ENCODE measurements at places on chromosomes 7 and 10.

- DNase-seq: no peak
Measured at GRCh38 chr7:19519443-19520021, 189.3 kb downstream of the POLR1F start.

GRCh38 chr10:61076572-61077114 is 132.7 kb upstream of the RHOBTB1 start:
- no peak for DNase-seq

DNA sequence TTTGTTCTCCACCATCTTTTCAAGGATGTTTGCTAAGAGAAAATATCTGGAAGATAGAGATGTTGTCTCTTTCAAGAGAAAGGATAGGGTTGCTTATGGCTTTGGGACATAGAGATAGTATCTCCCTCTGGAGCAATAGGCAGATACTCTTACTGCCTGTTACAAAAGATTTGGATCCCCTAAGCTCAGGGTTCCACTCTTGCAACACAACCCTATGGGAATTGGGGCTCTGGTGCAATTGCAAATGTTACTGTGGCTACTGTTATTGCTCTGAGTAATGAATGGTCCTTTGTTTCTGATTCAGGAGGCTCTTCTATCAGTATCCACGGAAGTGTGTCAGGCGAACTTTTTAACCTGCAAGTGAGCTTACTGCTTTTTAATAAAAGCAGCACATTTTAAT is 88.8 kb downstream of the GPR85 start:
- no peak for DNase-seq

DNA sequence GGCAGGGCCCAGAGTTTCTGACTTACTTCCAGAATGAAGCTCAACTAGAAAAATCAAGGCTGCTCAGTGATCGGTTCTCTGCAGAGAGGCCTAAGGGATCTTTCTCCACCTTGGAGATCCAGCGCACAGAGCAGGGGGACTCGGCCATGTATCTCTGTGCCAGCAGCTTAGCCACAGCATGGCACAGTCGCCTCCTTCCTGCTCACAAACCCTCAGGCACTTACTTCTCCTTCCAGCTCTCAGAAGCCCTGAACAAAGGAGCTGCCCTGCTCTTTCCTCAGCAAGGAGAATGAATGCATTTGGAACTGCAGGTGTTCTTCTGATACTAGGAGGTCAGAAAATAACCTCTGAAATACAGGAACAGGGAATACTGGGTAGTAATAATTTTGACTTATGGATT is 219.7 kb upstream of the PRSS1 start:
- no peak for DNase-seq

DNA sequence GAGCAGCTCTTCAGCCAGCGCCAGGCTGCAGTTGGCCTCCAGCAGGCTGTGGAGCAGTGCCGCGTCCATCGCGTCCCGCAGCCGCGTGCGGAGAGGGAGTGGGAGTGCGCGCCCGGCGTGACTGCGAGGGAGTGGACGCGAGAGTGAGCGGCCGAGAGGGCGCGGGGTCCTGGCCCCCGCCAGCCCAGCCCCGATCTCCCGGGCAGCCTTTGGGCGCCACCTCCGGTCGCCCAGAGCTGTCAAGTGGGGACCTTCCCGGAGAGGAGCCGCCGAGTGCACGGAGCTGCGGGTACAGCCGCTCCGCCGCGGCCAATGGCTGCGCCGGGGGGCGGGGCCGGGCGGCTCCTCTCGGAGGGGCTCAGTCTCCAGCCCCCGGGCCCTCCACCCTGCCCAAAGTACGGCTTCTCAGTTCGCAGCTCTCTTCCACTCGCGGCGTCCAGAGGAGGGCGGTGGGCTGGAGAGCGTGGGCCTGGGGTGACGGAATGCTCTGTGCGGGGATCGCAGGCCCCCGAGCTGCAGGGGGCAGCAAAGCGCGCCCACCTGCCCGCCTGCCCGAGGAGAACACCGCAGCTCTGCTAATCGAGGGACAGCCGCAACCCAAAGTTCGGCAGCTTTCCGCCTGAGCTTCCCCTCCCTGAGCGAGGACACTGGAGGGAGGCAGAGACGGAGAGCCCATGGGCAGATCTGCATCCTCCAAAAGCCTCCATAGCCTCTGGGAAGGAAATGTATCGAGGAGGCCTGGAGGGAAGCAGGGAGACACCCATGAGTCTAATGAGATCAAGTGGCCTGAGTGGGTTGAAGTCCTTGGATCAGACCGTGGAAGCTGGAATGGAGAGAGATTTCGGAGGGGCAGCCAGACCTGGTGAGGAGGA is at the start of gene CRHR2:
Gene CRHR2 (minus strand): TSS at position 245 of the 872 bp plus-strand sequence. CDS start 176 bp downstream, at position 69.
- peak; percentile 37 for DNase-seq

DNA sequence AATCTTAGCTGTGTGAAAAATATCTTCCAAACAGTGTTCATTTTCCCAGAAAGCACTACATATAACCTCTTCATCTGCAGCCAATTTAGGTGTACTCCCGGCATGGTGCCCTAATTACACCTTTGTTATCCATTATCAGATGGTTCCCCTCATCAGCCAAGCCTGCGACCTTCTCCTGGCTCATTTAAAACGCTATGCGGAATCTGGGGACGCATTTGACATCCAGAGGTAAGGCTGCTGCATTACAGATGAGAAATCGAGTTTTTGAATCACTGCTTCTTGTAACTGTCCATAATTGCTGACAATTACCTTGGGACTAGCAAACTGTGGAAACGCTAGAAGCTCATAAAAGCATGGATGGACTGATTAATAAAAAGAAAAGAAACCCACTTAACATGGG is 109.5 kb downstream of the PARP12 start:
- no peak for DNase-seq

DNA sequence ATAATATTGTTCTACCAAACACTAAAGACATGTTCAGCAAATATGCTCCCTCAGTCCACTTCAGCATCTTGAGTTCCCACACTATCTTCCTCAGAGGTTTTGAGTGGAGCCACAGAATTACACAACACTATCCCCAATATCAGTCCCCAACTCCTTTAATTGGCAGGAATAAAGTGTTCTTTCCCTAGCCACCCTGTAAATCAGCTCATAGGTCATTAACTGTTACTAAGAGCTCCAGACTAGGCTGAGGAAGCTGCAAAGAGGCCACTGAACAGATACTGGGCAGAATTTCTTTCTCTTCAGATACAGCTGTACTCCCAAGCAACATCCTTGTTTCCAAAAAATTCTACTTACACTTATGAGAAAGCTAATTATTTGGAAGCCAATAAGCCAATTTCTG is 11.6 kb upstream of the KAT6B start:
- no peak for DNase-seq

DNA sequence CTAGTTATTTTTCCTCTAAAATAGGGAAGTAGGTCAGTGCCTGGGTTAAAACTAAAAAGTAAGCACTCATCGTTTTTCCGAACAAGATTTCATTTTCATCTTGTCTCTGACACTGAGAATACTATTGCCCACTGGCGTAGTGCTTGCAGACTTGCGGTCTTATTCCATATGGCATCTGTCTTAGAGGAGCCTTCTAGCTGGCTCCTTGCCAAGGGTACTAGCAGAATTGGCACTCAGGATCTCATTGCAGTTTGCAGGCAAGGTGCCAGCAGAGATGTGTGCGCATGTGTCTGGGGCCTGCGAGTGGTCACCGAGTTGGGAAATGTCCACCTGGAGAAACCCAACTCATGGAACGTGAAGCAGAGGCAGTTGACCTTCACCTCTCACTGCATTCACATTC is 143.4 kb downstream of the CELF2 start:
- no peak for DNase-seq

GRCh38 chr7:155454183-155455112 is 3.5 kb upstream of the EN2 start:
- DNase-seq: no peak

GRCh38 chr7:113338071-113338696 is 219.8 kb upstream of the SMIM30 start:
- no peak for DNase-seq

GRCh38 chr10:3127921-3128320 is 44.7 kb downstream of the PITRM1 start:
- no peak for DNase-seq

DNA sequence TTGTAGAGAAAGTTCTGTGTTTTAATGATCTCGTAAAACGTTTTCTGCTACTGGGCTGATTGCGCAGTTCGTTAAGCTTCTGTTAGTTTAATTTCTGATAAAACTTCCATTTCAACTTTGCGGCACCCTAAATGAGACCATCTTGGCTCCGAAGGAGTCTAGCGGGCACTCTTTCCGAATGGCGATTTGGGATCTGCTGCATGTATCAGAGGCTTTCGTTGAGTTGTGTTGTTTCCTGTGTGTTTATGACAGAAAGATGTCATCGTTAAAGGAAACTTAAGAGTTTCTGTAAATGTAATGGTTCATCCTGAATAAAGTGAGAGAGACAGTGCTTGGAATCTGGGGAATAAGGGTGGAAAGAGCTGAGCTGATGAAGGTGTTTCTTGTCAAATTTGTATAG is 174.7 kb downstream of the TCF7L2 start:
- DNase-seq: no peak

DNA sequence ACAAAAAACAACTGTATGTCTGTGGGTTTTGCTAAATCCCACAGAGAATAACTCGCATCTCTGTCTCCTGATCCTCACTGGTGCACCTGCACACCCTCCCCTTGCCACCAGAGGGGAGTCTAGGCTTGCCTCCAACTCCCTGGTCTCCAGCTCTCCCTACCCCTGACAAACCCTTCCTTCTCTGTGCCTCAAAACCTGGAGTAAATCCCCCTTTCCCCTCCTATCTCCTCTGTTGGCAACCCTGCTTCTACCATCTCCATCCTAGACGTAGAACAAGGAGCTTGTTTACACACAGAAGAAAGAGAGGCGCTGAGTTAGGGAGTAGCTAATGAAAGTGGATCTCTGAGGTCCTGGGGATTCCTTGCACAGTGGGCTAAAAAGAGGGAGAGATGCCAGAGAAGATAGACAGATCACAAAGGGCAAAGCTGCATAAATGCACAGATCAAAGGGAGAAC is 6.0 kb downstream of the MBLAC1 start:
- peak; percentile 28 for DNase-seq

DNA sequence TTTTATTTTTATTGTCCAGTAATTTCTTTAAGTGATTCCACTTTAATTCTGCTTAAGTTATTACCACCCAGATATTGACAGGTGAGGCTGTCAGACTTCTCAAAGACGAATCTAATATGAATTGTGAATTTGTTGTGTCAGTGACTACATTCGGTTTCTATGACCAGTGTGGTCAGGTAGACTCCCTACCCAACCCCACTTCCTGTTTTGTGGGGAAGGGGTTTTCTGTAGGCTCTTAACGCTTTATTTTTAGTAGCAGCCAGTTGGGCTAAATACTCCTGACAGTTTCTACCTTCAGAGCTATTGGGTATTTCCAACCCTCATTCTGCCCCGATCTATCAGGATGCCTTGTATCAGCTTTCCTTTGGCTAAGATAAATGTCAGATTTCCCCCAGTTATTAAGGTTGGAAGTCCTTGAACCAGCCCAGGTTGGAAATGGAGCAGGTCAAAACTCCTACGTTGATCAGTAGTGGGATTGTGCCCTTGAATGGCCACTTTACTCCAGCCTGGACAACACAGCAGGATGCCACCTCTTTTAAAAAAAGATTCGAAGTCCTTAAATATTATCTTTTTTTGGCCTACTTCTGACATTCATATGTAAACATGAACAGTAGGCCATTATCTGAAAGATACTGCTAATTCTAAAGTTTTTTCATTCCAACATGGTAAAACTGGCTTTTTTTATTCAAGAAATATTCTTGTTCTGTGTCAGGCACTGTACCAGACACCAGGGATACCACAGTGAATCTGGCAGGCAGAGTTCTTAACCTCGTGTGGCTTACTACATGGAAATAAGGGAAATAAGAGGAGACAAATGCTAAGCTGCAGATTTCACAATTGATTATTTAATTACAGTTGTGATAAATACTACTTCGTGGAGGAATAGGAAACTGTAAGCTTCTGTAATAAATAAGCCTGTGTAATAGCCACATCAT is 133.3 kb upstream of the SAMD8 start:
- DNase-seq: peak; percentile 84

DNA sequence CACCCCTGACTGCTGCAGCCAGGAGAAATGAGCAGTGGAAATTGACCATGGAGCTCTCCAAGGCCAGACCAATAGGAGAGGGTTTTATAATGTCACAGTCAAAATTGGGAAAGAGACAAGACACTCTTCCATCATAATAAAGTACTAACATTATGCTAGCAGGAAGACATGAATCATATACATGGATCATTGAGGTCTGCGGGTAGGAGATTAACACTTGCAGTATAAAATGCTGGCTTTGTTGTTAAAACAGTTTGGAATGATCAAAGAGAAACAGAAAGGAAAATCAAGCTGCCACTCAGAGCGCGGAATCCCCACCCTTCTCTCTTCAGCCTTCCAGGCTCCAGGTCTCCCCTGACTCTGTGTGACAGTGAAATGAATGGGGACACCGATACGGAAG is 53.4 kb upstream of the CALN1 start:
- DNase-seq: no peak

DNA sequence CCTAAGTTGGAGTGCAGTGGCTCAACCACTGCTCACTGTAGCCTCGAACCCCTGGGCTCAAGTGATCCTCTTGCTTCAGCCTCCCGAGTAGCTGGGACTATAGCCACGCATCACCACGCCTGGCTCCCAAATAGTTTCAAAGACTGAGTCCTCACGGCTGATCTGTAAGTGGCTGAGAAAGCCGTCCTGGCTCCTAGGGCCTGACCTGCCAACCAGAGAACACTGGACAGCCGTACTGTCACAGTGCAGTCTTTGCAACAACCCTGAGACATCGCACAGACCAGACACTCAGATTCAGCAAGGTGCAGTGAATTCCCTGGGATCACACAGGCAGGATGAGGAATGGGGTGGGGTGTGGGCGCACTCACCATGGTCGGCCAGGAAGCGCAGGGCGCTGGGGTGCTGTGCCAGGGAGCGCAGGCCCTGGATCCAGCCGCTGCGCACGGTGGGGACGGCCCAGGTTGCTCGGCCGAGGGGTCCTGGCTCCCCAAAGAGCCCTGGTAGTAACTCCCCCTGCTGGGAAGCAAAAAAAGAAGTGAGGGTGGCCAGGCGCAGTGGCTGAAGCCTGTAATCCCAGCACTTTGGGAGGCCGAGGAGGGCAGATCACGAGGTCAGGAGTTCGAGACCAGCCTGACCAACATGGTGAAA is 10.7 kb downstream of the BRAT1 start:
- DNase-seq: no peak

DNA sequence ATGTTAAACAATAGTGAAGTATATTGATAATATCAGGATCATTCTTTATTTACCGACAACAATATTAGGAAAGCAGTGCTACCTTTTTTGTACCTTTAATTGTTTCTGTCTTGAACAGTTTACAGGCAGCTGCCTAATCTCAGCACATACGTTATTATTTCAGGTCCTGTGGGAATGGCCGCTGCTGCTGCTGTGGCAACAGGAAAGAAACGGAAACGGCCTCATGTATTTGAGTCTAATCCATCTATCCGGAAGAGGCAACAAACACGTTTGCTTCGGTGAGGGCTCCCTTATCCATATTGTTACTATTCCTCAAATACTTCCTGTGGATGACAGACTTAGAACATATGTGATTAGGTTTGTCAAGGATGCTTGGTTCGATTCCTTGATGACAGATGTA is 59.7 kb downstream of the NRF1 start:
- DNase-seq: no peak

GRCh38 chr7:50584386-50584785 is 19.2 kb upstream of the DDC start:
- no peak for DNase-seq

Measured in CD8-positive, alpha-beta T cell (primary cell).